ENCODE measurements at places on chromosomes 7 and 10.
A peak's percentile ranks its signal among the peaks of the same experiment; 100 is the strongest.

- no peak for DNase-seq
Measured at GRCh38 chr7:24926623-24927524, 53.1 kb downstream of the OSBPL3 start.

GRCh38 chr7:95686109-95686508 is 86.2 kb upstream of the DYNC1I1 start:
- peak; percentile 14 for DNase-seq

- no peak for DNase-seq
Measured at GRCh38 chr10:6128591-6129251, 39.9 kb downstream of the RBM17 start.

DNA sequence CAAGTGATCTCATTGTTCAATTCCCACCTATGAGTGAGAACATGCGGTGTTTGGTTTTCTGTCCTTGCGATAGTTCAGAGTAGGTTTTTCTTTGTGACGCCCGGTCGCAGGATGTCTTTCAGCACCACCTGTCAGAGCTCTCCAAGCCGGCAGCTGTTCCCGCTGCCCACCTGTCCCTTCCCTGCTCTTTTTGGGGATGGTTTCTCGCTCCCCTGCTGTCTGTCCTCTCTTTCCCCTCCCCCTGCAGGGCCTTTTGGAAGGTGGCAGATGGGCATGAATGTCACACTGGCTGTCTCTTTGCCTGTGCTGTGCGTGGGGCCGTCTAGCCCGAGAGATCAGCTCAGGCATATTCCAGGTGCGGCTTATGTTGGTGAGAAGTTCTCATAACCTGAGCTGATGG is 137.0 kb downstream of the GRK5 start:
- no peak for DNase-seq
